Ammon's horn (tissue), 1 donor: ENCODE measurements at places on chromosomes 13 and 19.

DNA sequence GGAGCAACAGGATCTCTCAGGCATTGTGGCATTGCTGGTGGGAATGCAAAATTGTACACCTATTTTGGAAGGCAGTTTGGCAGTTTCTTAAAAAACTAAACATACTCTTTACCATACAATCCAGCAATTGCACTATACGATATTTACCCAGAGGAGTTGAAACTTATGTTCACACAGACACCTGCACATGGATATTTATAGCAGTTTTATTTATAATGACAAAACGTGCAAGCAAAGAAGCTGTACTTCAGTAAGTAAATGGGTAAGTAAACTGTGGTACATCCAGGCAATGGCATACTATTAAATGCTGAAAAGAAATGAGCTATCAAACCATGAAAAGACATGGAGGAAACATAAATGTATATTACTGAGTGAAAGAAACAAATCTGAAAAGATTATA, 71.6 kb upstream of the UBAC2 start:
- no peak for DNase-seq

DNA sequence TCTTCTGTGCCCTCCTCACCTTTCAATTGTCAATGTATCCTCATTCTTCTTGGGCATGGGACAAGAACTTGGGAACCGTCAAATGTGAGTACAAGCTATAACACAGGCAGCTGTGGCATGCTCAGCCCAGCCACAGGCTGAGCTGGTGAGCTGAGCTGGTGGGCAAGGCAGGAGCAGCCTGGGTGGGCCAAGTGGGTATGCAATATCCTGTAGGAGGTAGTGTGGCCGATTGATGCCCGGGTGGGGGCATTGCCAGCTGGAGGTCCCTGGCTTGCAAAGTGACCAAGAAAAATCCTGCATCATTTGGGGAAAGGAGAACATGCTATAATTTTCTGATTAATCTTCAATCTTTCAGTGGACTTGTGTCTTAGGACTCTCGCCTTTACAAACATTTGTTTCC, 507.2 kb upstream of the SLC10A2 start:
- no peak for DNase-seq

- DNase-seq = no peak
Measured at GRCh38 chr13:23380534-23380933, 53.0 kb downstream of the SACS start.

DNA sequence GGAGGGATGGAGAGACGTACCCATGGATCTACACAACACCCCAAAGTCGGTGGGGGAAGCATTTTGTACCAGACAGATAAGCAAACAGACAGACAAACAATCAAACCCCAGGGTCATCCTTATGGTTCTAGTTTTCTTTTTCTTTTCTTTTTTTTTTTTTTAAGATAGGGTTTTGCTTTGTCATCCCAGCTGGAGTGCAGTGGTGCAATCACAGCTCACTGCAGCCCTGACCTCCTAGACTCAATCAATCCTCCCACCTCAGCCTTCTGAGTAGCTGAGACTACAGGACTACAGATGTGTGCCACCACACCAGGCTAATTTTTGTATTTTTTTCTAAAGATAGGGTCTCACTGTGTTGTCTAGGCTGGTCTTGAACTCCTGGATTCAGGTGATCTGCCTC, 17.9 kb upstream of the FBL start:
- no peak for DNase-seq

DNA sequence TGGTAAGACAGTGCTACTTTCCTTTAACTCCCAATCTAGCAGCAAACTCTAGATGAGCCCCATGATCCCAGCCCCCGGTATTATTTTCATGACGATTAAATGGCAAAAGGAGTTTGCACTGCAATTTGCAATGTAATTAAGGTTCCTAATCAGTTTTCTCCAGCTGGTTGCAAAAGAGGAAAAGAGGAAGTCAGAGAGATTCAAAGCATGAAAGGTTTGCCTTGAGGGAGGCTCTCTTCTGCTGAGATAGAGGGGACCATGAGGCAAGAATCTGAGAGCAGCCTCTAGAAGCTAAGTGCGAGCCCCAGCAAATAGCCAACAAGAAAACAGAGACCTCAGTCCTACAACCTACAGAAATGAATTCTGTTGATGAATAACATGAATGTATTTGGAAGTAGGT, 527.1 kb downstream of the UQCRFS1 start:
- no peak for DNase-seq

DNA sequence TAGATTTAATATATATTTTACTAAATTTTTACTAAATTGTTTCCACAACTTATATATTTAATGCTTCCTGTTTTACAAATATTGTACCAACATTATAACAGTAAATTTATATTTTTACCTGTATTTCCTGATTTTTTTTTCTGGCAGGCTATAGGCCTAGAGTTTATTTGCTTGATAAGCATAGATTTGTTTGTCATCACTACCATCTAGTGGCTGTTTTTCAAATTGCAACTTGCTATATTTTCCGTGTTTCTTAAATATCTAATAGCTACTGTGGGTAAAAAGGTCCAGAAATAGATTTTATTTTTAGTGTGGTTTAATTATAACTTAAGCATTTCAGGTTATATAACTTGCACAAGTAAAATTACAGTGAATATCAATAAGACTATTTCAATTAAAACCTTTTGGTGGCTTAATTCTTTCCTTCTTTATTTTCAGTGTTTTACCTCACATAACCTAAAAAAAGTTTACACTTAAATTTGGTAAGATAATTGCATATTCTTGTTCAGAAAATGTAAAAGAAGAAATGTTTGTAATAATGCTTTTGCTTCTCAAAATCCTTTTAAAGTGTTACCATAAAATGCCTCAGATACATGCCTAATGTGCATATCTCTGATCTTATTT, 60.6 kb downstream of the NDFIP2 start:
- DNase-seq = peak; percentile 74

DNA sequence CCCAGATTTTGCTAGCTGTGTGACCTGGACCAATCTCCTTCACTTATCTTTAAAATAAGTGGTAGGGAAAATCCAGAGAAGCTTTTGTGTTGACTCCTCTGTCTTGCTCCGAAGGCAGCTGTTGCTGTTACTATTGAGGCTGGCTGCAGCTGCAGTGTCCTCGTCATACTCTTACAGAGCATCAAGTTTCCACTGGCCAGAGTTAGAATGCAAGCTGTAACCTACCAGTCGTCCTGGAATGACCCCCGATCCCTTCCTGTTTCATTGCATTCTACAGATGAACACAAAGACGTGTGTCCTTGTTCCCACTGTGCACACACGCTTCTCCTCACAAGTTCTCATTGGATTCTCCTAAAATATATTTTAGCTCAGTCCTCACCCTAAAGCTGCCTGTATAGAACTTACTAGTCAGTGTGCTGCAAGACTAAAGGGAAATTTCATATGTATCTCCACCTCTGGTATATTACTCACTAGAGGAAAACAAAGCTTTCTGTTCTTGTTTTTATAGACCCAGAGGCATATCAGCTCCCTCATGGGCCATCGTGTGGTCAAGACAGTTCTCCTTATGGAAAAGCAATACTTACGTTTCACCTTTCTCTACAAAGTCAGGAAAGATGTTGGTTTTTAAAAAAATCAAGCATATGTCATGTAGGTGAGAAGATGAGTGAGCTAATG, 589.8 kb downstream of the LMO7 start:
- DNase-seq = no peak

GRCh38 chr13:103876571-103876970, 810.4 kb upstream of the SLC10A2 start:
- DNase-seq = no peak

DNA sequence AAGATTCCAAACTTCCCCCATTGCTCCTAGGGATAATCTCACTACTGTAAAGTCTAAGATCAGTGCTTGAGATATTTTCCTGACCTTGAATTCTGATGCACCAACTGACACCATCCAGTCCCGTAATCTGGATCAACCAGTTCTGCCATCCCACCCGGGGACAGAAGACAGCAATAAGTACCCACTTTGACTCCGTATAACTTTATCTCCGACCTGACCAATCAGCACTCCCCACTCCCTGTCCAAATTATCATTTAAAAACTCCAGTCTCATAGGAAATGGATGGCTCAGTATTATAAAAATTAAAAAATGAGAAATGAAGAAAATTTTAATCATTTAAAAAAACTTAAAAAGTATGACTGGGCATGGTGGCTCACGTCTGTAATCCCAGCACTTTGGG, 61.4 kb upstream of the ABCC4 start:
- no peak for DNase-seq

GRCh38 chr13:25447396-25447795, 75.6 kb downstream of the ATP8A2 start:
- no peak for DNase-seq

GRCh38 chr19:18377026-18377425, 8.9 kb upstream of the GDF15 start:
- DNase-seq = no peak

DNA sequence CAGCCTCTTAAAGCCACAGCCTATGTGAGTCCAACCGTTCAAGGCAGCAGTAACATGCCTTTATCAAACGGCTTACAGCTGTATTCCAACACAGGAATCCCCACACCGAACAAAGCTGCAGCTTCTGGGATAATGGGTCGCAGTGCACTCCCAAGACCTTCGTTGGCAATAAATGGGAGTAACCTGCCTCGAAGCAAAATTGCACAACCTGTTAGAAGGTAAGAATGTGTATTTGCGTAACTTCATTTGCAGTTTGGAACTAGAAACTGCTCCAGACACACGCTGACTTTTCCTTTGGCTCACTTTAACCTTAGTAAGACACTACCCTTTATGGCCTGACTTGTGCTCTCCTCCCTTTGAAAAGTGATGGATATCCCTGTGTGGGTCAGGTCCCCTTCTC, 63.4 kb downstream of the SLAIN1 start:
- DNase-seq = no peak

DNA sequence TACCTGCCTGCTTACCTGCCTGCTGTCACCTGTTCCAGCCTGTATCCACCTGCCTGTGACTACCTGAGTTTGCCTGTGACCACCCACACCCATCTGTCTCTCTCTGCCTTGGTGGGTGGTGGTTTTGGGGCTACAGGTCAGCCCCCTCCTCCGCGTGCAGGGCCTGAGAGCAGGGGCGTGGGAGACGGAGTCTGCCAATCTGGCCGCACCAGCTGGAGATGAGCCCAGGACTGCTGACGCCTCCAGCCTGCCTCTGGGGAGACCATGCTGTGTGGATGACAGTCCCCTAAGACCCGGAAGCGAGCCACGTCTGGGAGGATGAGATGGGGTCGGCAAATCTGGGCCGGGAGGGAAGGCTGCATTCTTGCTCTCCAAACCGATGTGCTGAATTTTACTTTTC, 15.9 kb upstream of the KCTD15 start:
- DNase-seq = no peak

DNA sequence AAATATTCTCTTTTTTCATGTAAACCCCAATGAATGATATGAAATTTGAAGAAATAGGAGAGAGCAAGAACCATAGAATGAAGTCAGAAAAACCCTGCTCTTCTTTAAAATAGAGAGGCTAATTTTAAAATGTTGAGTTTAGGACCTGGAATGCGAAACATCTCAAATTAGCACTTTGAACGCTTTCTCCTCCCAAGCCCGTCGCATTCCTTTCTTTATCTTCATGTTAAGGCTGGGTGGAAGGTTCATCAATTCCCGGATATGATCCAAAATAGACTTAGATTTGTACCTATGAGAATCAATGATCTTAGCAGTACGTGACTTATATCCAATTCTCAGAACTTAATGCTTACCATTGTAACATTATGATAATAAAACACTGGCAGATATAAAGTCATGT, 24.1 kb upstream of the LGALS16 start:
- DNase-seq = no peak

- DNase-seq = peak; percentile 71
Measured at GRCh38 chr19:10505583-10506229, 2.5 kb upstream of the KEAP1 start.

- DNase-seq = no peak
Measured at GRCh38 chr19:37964109-37964508, 57.1 kb downstream of the SIPA1L3 start.

GRCh38 chr13:57582032-57582431, 49.5 kb upstream of the PCDH17 start:
- DNase-seq = no peak

DNA sequence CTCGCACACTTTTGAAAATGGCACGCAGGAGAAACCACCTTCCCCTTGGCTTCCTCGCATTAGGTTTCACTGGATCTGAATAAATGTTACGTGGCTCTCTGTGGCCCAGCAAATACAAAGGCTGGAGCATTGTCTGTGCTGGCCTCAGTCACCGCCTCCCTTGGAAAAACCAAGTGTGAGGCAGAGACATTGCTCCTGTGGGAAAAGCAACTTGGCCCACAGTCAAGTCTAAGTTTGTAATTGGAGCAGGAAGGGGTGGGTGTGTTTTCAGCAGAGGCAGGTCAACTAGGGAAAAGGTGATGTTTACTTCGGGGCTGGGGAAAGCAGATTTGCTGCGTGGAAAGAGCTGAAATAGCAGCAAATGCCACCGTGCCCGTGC, 101.6 kb downstream of the IRS2 start:
- peak; percentile 40 for DNase-seq

GRCh38 chr13:29810898-29811297, 39.5 kb downstream of the UBL3 start:
- DNase-seq = no peak

GRCh38 chr13:111949311-111949710, 117.6 kb upstream of the SOX1 start:
- no peak for DNase-seq

DNA sequence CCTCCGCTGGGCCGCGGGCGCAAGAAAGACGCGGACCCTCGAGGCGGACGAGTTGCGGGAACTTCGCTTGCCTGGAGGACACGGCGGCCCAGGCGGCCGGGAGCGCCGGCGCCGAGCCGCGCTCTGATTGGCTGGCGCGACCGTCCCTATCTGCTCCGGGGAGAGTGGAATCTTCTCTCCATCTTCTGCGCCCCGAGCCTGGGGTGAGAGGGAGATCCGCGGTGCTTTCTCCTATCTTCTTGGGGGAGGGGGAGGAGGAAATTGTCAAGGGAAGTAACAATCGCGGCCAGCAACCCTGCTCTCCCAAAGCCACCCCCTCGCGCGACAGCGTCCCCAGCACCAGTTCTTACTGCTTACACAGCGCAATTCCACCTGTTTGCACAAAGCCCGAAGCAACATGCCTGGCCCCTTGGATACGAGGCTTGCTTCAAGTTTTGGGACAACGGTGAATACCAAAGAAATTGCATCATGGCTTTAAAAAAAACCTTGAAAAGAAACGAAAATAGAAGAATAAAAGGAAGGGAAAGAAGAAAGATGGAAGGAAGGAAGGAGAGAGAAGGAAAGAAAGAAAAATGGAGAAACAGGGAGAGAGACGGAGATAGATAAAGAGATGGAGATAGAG, 4.8 kb downstream of the SOX21 start:
- peak; percentile 41 for DNase-seq

- DNase-seq = no peak
Measured at GRCh38 chr13:98990701-98991100, 12.8 kb upstream of the DOCK9 start.

DNA sequence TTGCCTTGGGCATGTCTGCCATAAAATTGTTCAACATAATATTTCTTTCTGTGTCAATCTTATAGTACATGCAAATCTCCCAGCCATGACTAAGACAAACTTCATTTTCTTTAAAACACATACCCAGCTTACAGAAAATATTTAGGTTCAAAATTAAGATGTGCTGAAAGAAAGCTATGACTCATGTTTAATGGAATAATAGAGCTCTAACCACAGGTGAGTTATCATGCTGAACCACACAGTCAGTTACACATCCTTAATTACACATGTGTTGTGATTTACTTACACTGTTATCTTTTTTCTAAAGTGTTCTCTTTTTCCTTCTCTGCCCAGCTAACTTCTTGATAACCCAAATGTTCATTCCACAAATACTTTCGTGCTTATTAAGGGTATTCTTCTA, 1831.2 kb downstream of the OLFM4 start:
- DNase-seq = no peak

- no peak for DNase-seq
Measured at GRCh38 chr13:27559719-27560118, 60.6 kb downstream of the LNX2 start.
